ENCODE measurements at places on chromosomes 1 and 21. TPM values are rescaled to one million over a fixed set of nuclear protein-coding genes. Genes with fewer than 3 reads are reported as not detected.
A peak's percentile ranks its signal among the peaks of the same experiment; 100 is the strongest.

The ZNF695 gene
- total RNA-seq = not detected

The DMBX1 gene
- not detected for total RNA-seq

The CRP gene
- not detected for total RNA-seq

The S100A16 gene
- total RNA-seq = 39.8 TPM

The C2CD2 gene
- 7.7 TPM for total RNA-seq

The DCST1 gene
- total RNA-seq = not detected

The OR6K3 gene
- not detected for total RNA-seq

DNA sequence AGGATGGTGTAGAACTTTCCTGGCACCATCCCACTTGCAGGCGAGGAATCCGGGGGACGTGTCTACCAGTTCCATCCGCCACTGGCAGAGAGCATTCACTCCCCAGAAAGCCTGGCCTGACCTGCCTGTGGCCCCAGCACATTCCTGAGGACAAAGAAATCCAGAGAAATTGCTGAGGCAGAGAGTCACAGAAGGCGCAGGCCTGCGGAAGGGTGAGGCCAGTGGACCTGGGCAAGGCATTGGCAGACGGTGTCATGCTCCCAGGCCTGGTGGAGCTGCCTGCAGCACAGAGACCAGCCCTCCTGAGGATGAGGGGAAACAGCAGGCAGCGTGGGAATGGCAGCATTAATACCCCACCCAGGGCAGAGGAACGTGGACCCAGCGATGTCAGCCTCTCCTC is 81.2 kb upstream of the F3 start:
- DNase-seq = no peak

DNA sequence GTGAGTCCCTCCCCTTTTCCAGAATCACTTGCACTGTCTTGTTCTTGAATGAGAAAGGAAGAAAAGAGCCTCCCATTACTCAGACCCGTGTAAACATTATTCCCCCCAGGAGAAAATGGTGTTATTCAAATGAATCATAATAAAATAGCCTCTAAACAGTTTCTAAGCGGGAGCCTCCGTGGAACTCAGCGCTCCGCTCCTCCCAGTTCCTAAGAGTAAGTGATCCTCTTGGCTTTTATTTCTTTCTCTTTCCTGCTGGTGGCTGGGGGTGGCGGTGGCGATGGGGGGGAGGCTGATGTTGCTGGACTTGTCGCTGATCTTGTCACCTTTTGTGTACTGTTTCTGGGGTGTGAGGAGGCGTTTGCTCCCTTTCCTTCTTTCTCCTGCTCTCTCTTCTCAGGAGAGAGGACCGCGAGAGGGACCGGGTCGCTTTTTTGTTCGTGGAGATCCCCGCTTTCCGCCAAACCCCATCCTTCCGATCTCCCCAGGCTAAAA is 781 bp downstream of the PROX1 start:
- DNase-seq = no peak

DNA sequence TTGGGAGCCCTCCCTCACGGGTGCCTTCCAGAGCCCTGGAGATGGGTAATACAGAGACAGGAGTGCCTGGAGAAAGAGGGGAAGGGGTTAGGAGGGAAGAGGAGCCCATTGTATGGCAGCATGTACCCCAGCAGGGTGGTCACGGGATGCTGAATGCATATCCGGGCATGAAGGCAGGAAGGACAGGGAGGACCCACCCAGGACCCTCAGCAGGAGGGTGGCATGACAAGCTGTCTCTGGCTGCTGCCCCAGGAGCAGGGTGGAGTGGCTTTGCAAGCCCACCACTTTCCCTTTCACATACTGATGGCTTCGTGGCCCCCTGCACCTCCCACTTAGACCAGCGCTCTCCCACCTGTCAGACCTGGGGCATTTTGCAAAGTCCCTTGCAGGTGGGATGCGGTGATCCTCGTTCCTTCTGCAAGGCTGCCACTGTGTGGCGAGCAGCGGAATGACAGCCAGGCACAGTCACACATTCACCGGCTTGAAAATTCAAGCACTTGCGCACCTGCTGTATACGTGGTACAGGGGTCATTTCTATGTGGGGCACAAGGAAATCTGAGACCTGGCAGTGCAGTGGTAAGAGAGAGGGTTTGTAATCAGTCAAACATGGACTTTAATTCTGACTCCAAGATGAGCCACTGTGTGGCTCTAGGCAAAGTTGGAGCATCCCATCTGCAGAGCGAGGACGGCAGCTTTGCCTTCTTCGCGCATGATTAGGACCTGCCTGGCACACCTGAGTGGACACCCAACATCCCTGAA is 53.2 kb upstream of the TMEM51 start:
- DNase-seq = no peak

DNA sequence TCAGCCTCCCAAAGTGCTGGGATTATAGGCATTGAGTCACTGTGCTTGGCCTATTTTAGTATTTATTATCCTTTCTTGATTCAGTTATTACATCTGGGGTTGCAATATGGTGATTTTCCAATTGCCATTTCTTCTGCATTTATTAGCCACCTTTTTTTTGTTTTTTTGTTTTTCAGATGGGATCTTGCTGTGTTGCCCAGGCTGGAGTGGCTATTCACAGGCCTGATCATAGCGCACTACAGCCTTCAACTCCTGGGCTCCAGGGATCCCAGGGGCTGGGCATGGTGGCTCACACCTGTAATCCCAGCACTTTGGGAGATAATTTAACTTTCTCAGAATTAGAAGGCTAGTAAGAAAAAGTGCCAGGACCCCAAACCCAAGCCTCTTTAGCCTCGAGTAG is 82.1 kb upstream of the PGD start:
- no peak for DNase-seq

DNA sequence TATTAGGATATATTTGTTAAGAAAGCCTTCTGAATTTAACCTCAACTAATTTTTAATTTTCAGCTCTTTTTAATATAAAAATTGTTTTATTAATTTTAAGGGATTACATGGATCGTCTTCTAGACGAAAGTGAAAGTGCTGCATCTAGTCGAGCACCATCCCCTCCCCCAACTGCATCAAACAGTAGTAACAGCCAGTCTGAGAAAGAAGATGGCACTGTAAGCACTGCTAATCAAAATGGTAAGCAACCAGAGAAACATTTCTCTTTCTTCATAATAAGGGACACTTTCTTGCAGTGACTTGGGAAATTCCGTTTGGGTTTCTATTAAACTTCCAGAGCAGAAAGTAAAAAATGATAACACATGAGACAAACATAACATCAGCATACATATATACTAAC is 56.9 kb downstream of the MIER1 start:
- DNase-seq = no peak

- DNase-seq = peak; percentile 85
Observed at GRCh38 chr1:193216920-193217319, 30.5 kb upstream of the B3GALT2 start.

DNA sequence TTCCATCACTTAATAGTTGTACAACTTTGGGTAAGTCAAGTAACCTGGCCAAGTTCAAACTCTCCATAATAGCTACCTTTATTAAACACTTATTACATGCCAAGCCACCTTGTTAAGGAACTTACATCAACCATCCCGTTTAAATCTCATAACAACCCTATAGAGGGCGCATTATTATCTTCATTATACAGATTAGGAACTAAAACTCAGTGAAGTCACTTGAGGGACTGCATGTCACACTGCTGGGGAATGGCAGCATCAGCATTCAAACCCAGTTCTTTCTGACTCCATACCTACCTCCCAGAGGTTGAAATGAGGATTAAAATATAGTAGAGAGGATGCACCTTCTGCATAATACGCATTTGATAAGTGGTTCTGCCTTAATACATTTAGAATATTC is 47.1 kb upstream of the PLA2G2C start:
- DNase-seq = no peak

- DNase-seq = no peak
Observed at GRCh38 chr1:184160236-184160635, 108.7 kb downstream of the TSEN15 start.

DNA sequence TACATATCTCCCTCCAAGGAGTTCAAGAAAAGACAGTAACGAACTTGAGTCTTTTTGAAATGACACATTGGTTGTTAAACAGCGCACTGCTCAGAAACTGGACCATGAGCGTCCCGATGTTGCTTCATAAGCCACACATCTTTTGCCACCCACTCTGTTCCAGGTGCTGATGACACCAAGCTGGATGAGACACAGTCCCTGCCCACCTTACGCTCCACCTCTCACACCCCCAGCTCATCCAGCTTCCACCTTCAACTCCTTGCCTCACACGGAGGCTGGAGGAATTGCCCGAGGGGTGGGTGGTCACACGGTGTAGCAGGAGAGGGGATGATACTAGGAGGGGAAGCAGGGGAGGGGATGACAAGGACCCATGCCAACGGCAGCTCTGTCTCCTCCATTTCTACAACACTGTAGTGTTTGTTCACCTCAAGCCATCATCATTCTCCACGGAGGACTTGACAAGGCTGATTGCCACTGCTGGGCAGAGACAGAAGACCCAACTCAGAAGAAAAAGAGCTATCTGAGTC is 148.5 kb upstream of the TNR start:
- no peak for DNase-seq

DNA sequence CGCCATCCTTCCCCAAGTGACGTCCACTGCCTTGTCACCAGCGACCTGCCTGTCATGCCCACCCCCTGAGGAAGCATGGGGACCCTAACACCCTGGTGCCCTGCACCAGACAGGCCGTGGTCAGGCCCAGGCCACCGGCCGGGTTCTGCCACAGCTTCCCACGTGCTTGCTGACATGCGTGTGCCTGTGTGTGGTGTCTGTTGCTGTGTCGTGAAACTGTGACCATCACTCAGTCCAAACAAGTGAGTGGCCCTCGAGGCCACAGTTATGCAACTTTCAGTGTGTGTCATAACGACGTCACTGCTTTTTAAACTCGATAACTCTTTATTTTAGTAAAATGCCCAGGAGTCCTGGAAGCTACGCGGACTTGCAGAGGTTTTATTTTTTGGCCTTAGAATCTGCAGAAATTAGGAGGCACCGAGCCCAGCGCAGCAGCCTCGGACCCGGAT is 8.5 kb upstream of the CTRC start:
- no peak for DNase-seq

DNA sequence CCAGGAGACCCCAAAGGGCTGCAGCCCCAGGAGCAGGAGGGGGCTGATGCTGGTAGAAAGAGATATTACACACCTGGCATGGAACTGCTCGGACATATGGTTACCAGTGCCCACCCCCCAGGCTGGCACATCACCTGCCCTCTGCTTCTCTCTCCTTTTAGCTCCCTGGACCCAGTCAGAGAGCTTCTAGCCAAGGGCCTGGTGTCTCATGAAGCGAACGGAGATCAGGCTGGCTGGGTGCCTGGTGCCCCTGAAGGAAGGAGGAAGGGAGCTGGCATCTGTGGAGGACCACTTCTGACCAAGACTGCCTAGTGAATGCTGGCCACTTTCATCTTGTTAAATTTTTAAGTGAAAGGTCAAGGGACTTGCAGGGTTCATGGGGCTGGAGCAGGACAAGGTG is 53.1 kb downstream of the FOXO6 start:
- DNase-seq = no peak

DNA sequence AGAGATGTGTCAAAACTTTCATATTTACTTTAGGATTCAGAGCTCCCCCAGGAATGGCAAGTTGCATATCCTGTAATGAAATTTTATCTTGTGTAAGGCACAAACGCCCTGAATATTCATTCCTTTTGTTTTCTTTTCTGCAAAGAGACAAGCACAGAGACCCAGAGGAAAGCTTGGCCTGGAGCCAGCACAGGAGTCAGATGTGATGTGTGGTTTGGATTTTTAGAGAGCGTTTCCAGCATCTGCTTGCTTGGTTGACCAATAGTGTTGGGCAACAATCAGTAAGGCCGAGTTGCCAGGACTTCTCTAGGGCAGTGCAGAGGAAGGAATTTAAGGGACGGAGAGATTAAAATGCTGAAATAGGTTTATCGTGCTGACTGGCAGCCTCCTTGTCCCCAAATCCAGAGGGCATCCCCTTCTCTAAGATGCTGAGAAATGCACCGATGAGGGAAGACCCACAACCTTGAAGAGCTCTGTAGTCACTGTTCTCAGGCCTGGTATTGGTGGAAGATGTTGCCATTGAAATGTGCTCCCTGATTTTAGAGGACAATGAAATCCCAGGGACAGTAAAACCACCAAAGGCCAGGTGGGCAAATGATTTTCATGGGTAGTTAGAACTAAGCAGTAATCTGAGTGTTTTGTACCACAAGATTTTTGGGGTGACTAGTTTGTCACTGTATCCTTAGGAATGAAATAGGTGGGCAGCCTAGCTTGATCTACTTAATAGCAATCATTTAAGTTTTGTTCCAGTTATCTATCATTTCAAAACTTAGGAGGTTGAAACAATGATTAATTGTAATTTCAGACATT is 37.9 kb upstream of the RHOU start:
- no peak for DNase-seq

DNA sequence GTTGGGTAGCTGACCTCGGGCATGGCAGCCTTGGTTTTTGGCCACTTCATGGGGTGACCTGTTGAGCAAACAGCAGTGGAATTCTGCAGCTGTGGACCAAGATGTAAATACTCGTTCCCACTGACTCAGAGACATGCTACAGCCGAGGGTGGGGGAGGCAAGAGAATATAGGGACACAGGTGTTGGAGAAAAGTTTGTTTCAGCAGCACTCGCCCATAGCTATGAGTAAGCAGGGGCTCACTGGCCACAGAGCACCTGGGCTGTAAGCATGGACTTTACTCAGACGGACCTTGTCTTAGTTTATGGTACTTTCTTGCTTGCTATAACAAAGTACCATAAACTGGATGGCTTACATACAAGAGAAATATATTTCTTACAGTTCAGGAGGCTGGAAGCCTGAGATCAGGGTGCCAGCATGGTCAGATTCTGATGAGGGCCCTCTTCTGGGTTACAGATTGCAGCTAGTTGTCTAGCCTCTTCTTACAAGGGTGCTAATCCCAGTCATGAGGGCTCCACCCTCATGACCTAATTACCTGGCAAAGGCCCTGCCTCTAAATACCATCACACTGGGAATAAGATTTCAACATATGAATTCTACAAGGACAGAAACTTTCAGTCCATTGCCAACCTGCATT is 437.2 kb upstream of the DAB1 start:
- no peak for DNase-seq

GRCh38 chr1:119448127-119448511 is 33.2 kb downstream of the HSD3B2 start:
- DNase-seq = no peak

- DNase-seq = no peak
Observed at GRCh38 chr1:153954826-153955225, 3.6 kb downstream of the CRTC2 start.

GRCh38 chr1:3736131-3736561 is 16.1 kb upstream of the CCDC27 start:
- DNase-seq = no peak

DNA sequence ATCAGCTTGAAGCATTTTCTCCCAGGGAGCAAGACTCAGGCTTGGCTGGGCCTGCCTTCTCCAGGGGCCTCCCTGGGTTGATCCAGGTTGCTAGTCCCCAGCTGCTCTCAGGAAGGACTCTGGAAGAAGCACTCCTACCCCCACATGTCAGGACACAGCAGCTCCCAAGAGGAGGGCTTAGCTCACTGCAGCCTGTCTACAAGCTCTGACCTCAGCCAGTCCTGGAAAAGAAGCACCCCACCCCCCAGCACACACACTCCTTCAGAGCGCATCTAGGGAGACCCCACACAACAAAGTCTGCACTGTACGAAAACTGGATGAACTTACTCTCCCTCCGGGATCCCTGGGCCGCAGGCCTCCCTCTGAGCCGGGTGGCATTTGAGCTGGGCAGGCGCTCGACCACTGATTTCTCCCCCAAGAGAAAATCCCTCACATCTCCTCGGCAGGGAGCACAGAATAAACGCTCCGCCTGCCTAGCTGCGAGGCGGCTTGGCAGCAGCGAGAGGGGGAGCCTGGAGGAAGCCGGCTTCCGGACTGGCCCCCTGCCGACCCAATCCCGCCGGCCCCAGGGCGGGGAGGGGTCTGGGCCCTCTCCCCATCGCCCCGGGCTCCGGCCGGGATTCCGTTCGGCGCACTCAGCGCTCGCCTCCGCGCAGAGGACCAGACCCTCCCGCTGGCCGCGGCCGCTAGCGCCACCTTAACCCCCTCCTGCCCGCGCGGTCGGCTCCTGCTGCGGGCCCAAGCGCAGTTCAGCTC is at the start of gene KCNA2:
Gene KCNA2, minus strand, starts transcription at position 458 of the 756 bp plus-strand sequence. CDS start 1,576 bp downstream, outside the sequence.
- DNase-seq = peak; percentile 74
